Activated CD4-positive, alpha-beta T cell treated with anti-CD3 and anti-CD28 coated beads for 24 hours (primary cell): ENCODE measurements at places on chromosomes 4 and X.

DNA sequence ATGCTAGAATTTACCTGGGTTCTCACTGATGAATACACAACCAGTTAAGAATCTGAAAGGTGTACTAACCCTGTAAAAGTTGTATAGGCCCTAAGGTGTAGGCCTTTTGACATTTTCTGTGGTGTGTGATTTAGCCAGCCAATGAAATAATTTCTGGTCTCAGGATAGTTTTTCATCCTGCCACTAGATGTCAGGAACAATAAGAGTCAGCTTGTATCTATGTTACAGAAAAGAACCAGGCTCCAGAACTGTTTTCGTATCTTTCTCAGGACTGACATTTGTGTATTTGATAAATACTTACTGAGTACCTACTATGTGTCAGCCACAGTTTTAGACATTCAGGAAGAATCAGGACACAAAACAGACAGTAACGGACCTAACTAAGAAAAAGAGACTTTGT, 673.6 kb upstream of the TENM3 start:
- no peak for DNase-seq

DNA sequence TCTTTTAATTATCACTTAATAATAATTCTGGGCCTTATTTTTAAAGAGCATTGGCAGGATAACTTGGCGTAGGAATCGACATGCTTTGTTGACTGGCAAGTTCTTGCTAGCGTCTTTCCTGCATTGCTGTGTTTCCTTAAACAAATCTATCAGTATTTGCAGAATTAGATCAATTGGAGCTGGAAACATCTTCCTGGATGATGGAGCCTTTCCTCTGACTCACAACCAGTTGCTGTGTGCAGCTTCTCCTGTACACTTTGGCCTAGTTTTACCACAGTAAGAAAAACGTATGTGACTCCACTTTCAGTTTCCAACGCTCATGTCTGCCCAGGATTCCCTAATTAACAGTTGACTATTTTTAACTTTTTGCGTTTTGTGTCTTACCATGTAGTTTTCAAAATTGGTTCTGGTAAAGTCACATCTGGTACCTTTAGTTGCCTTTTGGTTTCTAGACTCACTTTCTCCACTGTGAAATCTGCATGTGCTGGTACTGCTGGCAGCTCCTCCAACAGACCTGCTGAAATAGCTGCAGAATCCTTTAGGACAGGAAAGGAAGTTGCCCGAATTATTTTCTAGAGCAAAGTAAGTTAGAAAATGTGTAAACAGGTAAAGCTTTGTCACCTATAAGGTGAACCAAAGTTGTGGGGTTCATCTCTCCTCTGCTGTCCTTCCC, 553.2 kb upstream of the FAT1 start:
- DNase-seq, result no peak

GRCh38 chr4:112287258-112287989, 1.7 kb upstream of the TIFA start:
- no peak for DNase-seq

GRCh38 chr4:169620880-169621248, 486 bp downstream of the CLCN3 start:
- no peak for DNase-seq

DNA sequence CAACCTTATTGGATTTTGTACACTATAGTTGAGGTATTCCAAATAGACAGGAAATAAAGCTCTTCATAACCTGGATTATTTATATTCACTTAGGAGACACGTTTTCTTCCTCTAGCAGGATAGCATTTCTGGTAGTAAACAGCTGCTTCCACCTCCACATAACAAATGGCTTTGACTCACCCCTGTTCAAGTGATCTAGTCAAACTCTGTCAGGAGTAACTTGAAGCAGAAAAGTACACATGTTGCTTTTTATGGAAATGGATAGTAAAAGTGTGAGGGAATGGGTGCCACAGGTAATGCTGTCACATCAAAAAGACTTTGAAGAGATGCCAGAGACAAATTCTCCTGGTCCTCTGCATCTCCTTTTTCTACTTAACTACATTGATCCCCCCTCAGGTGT, 258.7 kb upstream of the SLC7A11 start:
- DNase-seq, result no peak

DNA sequence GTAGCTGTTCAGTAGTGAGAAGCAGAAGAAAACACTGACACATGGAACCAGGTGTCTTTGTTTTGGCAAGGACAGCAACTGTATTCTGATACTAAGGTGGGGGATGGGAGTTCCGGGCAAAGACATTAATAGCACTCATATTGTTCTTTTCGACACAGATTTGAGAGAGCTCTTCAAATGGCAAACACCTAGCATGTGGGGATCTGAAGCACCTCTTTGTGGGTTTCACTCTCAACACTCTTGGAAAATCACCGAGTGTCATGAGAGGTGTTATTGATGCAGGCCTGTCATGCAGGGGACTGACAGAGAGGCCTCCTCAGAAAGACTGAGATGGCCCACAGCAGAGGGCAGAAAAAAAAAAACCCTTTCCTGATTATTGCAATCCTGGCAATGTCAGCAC, 228.4 kb upstream of the VCX start:
- DNase-seq, result no peak

GRCh38 chr4:73070074-73070390, 516 bp upstream of the COX18 start:
- DNase-seq, result no peak

- no peak for DNase-seq
Observed at GRCh38 chrX:151393514-151393913, 3.5 kb upstream of the VMA21 start.

- no peak for DNase-seq
Observed at GRCh38 chrX:51759055-51759839, 16.0 kb downstream of the GSPT2 start.
